NCI-H510A (cell line): ENCODE measurements at places on chromosomes 12 and 14.

- DNase-seq = no peak
These were observed 610 bp upstream of the KMT2D start for GRCh38 chr12:49061157-49061650.

- DNase-seq = no peak
These were observed 60.0 kb upstream of the PNMA1 start for GRCh38 chr14:73774241-73774570.

GRCh38 chr12:57781244-57781643, 1.3 kb upstream of the TSFM start:
- DNase-seq = no peak

GRCh38 chr12:503111-503761, 43.5 kb downstream of the B4GALNT3 start:
- peak; percentile 39 for DNase-seq

DNA sequence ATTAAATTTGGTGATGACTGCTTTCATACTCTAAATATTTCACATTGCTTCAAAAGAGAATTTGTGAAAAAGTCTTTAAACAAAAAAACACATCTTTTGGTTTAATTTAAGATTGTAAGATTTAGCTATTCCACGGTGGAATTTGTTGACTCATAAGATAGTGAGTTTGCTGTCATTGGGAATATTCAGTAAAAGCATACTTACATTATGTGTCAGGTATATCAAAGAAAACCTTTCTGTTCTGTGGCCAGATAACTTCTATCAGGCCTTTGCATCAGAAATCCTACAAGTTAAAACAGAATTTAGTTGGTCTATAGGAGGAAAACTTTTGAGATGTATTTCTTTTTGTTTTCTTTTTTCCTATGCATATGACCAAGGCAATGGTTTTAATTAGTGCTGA, 148.8 kb upstream of the E2F7 start:
- DNase-seq = no peak

DNA sequence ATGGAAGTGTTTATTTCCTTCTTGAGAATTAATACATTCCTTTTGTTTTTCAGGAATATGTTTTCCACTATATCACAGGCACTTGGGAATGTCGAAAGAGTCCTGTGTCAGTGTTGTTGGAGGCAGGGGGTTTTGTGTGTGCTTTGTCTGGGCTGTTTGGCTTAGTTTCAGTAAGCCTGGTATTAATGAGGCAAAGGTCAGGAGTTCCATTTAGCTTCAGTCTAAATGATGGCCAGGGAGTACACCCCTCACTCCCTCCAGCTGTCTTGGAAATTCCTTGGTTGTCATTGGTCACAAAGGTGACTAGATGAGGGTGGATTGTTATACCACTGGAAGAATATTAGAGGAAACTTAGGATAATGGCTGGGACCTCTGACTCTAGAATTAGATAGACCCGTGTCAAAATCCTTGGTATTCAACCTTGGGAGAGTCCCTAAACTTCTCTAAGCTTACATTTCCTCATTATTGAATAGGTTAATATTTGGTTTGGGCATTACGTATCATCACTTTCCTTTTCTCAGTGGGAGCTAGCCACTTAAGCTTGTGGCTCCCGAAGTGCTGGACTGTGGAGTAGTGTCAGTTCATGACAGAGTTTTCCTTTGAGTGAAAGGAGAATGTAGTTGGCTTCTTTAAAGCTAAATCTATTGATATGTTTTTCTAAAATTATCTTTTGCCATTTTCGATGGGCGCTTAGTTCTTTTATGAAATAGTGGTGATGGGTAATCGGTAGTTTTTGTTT, 5.2 kb downstream of the FRS2 start:
- DNase-seq = no peak

DNA sequence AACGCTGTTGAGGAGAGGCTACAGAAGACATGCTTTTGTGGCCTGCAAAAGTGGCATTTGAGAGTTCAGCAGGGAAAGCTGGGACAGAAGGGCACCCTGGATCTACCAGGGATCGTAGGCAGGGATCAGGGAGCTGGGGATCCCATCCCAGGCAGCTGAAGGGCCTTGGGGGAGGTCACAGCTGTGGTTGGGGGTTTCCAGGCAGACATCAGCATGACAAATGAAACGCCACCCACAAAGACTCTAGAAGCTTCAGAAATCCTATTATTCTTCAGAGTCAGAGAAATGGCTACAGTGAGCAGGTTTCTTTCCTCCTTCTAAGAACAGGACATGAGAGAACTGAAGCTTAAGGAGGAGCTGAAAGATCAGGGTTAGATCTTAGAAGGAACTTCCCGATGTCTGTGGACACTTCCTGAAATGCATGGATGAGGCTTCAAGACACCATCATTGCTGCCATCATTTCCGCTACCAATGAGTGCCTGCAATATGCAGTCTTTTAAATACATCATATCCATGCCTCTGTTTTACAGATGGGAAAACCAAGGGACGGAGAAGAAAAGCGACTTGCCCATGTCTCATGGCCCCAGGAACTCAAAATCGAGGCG, 104.3 kb downstream of the RBM19 start:
- DNase-seq = no peak
